Stimulated activated CD4-positive, alpha-beta T cell treated with anti-CD3 and anti-CD28 coated beads, Interleukin-2, amount 100 ng/mL, for 24 hours (primary cell): ENCODE measurements at places on chromosomes 16 and 17.

DNA sequence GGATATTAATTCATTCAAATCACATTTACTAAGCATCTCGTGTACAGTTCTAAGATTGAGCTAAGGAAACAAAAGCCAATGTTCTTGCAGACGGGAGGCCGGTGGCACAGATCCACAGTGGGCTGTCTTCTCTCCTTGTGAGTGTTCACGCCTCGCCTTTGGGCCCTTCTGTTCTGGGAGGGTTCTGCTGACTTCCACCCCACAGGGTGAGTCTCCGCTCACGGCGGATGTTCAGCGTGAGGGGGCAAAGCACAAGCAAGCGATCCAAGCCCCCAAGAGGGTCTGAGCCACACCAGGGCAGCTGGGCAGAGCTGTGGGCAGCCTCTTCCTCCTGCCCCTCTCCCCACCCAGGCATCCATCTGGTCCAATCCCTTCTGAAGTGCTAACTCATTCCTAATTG, 84.3 kb upstream of the DOC2B start:
- no peak for DNase-seq

DNA sequence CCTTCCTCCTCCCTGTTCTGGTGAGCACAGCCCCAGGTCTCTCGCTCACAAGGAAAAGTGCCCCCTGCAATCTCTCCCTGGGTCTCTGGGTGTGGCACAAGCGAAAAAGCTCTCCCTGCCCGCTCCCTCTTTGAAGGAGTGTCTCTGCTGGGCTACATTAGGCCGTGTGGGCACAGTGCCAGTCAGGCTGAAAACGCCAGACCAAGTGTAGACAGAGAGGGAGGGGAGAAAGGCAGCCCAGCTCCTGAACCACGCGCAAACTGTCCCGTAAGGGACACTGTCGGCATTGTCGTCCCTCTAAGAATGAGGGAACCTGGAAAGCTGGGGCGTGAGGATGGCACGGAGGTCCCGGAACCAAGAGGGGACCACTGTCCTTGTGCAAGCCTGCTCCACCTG, 3.9 kb downstream of the SMIM5 start:
- no peak for DNase-seq

DNA sequence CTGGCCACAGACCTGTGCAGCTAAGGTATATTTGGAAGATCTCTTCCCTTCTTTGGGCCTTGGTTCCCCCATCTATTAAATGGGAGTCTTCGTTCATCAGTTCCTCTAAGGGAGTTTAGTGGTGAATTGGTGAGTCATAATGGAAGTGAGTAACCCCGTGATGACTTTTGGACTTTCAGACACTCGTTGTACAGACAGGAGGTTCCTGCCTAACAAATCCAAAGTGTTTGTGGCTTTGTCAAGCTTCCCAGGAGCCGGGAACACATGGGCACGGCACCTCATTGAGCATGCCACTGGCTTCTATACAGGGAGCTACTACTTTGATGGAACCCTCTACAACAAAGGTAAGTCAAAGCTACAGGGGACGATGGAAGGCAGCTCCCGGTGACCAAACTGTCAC, 40.4 kb downstream of the WSCD1 start:
- DNase-seq: no peak

GRCh38 chr16:61179561-61179960, 856.7 kb downstream of the CDH8 start:
- DNase-seq: no peak

DNA sequence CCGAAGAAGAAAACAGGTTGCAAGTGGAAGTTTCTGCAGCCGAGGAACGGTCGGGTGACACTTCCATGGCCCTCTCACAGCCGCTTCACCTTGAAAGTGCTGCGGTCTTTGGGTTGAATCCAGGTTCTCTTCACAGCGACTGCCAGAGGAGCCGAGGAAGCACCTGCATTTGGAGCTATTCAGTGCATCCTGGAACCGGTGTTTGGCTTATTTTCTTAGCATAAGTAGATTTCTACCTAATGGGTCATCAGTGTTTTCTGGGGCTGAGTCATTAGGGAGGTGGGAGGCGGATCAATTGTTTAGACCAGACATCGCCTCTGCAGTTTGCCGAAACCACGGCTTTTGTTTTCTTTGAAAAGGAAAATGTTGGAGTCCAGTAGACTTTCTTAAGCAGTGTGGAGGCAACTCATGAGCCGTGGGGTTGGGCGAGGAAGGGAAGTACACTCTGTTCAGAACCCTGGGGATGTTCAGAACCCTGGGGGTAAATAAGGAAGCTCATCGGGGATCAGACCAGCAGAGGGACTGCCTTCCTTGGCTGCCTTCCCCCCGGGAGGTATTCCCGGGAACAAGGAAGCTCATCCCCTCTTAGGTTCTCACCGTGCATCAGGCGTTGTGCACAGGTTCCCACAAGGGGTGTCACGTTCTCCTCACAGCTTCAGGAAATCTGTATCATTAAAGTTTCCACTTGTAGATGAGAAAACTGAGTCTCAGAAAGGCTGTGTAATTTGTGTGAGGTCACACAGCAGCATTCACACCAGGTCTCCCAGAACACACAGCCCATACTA, 361.5 kb downstream of the SNX29 start:
- no peak for DNase-seq
